ENCODE measurements at places on chromosomes 11 and 22.

DNA sequence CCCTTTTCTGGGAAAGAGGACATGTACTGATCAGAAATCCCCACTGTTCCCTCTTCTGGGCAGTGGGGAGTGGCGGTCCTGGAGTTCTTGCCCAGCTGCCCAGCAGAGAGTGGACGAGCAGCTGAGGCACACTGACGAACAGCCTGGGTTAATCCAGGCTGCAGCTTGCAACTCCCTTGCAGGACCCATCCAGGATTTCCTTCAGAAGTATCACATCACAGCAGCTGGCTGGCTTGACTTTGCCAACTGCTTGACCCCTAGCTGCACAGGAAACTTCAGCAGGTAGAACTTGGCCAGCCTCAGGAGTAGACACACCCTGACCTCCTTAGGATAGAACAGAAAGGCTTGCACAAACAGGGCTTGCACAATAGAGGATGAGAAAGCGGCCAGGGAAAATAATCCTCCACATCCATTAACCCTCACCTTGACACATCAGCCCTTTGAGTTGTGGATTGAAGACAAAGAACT lies 27.9 kb upstream of the FZD4 start:
- DNase-seq, result no peak

GRCh38 chr11:122028036-122028435 lies 88.0 kb downstream of the BLID start:
- no peak for DNase-seq

DNA sequence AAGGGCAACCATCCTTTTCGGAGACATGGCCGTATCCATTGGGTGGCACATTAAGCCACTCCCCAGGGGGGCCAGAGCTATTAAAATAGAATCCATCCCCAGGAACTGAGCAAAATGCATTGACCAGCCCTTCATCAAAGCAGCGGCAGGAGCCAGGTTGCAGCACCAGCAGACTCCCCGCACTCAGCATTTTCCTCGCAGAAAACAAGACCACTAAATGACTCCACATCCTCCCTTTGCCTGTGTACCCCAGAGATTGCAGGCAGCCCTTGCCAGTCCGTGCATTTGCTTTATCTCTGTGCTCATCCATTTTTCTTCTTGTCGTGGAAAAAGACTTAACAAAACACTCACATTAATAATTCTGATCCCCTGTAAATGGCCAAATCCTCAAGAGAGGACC lies 144.4 kb upstream of the LARGE1 start:
- DNase-seq, result no peak

GRCh38 chr11:103601225-103601846 lies 435.1 kb upstream of the DDI1 start:
- DNase-seq, result peak; percentile 12

DNA sequence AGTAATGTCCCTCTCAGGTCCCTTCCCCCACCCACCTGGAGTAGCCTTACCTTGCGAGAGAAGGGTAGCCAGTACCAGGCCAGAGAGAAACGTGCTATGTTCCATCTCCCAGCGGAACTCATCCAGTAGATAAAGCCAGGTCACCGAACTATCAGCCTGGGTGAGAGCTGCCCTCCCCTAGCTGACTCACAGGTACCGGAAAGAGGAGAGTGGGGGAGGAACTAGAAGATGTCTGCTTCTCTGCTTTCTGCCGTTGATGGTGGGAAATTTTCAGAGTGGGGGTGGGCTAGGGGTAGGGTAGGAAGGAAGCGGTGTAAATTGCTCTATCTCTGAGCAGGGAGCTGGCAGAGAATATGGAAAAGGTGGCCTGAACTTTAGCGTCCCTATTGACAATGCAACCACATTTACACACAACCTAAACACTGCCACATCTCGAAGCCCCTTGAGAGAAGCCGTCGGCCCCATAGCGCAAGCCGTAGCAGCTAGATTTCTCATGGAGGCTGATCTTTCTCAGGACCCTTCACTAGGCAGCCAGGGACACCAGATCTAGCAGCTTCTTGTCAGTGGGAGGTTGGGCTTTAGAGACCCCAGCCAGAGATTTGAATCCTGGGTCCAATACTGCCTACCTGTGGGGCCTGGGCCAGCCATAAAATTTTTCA lies at the start of gene CD3D:
Gene CD3D, minus strand, starts transcription at position 203 of the 659 bp plus-strand sequence. Its CDS starts 98 bp downstream, at position 105.
- no peak for DNase-seq

GRCh38 chr11:5791165-5791564 lies at the start of gene OR52N1:
TSS of gene OR52N1 (minus strand) at chr11:5791265. CDS start at chr11:5788816, 2,449 bp downstream.
- DNase-seq, result no peak

GRCh38 chr22:19942157-19943081 lies 801 bp upstream of the TXNRD2 start:
- no peak for DNase-seq

DNA sequence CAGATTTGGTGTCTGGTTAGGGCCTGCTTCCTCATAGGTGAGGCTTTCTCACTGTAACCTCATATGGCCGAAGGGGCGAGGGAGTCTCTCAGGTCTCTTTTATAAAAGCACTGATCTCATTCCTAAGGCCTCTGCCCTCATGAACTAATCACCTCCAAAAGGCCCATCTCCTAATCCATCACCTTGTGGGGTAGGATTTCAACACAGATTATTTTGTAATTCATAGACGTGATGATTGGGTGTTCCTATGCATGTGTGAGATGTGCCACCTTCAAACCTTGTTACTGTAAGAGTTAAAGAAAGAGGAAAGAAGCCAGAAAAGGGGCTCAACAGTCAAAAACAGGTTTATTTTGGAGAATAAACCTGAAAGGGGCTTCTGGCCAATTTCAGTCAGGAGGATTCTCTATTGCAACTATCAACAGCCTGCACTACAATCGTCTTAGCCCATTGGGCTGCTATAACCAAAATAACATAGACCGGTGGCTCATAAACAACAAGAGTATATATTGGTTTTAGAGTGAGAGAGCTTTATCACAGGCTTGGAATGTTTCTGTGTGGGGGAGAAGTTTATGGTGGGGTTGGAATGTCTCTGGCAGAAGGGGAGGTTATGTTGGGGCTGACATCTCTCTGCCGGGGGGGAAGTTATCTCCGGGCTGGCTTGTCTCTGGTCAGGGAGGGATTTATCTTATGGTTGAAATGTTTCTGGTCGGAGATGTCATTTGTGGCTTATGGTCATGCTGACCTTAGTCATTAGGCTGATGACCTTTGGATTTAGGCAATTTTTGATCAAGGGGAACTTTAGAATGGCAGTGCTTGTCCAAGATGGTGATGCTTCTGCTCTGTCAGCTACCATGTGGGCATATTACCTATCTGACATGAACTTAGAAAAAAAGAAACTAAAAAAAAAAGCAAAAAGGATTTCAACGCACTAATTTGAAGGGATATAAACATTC lies 35.1 kb downstream of the CSF2RB start:
- no peak for DNase-seq

- no peak for DNase-seq
Measured at GRCh38 chr11:61586792-61587430, 6.0 kb upstream of the SYT7 start.

DNA sequence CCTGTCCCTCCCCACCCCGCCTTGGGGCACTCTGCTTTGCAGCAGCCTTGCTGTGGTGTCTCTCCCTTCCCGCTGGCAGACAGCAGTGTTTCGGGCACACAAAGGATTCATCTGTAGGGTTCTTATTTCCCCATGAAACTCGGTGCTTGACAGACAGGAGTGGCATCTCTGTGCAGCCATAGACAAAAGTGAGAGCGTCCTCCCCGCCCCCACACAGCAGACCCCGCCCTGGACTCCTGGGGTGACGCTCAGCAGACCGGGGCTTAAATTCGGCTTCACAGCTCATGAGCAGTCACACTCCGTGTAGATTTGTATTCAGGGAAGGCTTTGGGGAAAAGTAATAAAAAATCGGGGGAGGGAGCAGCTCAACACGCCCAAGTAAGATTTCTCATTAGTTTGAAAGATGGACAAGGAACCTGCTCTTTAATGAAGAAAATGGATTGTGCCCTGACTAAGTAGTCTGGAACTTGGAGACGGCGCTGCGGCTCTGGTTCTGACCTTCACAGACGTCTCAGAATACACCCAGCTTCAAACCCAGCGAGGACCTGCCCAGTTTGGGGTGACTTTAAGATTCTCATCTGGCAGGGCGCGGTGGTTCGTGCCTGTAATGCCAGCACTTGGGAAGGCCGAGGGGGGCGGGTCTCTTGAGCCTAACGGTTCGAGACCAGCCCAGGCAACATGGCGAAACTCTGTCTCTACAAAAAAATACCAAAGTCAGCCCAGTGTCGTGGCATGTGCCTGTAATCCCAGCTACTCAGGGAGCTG lies 136.0 kb downstream of the CACNA1I start:
- no peak for DNase-seq

DNA sequence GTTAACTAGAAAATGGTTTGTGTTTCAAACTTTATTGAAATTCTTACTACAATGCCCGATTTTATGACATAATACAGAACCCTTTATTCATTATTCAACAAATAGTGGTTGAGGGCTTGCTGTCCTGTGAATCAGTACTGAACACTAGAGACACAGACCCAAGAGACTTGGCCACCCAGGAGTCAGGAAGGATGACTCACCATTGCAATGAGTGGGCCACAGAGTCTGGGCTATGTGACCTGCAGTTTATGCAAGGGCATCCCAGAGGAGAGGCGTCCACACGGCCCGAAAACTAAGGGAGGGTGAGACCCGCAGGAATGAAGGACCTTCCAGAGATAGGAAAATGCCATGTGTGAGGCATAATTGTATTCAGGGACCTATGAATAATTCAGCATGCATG lies 143.8 kb upstream of the DDI1 start:
- peak; percentile 28 for DNase-seq

DNA sequence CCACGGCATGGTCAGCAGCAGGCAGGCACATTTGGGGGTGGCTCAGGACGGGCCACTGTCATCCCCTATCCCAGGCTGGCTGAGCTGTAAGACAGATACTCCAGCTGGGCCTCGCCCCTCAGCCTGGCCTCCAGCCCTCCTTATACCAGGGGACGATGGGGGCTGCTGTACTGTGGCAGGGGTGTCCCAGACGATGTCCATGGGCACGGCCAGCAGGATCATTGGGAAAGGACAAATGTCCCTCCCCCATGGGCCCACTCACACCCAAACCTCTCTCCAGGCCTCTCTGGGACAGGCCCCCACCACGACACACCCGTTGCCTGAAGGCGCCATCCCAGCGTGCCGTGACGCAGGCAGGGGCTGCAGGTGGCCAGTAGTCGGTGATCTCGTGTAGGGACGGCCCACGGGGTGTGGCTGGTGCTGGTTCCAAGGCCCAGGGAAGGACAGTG lies 1.5 kb upstream of the IL17REL start:
- peak; percentile 44 for DNase-seq

DNA sequence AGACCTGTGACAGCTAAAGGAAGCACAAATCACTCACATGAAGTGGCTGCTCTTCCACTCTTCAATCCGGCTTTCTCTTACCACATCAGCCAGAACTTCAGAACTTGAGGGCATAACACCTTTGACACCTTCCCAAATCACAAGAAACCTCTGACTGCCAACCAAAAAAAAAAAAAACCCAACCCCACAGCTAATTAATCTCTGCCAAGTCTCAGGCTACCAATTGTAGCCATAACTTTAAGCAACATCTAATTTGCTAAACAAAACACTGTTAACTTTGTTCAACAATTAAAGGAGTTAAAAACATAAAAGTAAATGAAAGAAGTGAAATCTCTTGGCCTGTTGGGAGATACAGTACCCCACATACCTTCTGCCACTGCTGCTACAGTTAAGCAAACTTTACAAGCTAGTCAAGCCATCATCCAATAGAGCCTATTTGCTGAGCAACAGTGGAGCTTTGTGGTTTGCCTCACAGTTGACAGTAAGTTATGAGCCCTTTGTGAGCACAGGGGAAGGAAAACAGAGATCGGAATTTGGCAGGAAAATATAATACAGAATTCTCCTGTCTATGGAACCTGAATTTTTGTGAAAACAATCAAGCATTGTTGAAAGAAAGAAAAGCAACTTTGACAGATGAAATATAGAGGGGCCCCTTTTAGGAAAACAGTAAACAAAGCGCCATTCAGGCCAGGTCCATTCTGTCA lies at the start of gene SOX6:
Gene SOX6, minus strand, starts transcription at position 490 of the 704 bp plus-strand sequence. CDS start 15,298 bp downstream, outside the sequence.
- no peak for DNase-seq

- no peak for DNase-seq
Measured at GRCh38 chr11:17498058-17498457, 21.4 kb upstream of the ABCC8 start.

Measured in heart left ventricle (tissue), 16 donors.